ENCODE measurements at places on chromosomes 2 and 18.

- DNase-seq, result no peak
- no peaks in the 10 kb centered on the region for H3K4me1 ChIP-seq
- no peaks in the 10 kb centered on the region for H3K27me3 ChIP-seq
- no peak overlapping the region for H3K4me3 ChIP-seq
- H3K27ac ChIP-seq, result no peak overlapping the region
These were observed 1059.3 kb upstream of the GYPC start for GRCh38 chr2:125596612-125597011.

DNA sequence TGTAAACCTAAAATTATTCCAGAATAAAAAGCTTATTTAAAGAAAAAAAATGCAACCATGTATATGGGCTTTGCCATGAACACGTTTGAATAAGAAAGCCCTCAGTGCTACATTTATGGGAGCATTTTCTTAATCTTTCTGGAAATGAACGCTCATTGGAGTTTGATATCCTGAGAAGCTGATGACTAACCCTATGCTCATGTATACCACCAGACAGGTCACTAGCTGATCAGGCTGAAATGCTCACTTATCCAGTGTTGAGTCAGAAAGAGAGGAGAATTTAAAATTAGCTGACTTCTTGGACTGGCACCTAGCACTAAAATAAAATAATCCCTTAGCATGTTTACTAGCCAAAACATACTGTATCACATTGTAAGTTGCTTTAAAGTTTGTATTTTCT lies 254.9 kb upstream of the SIX3 start:
- DNase-seq, result no peak
- H3K27me3 ChIP-seq, result no peaks in the 10 kb centered on the region
- peaks cover 2% of the 10 kb centered on the region for H3K36me3 ChIP-seq
- peaks cover 7% of the 10 kb centered on the region for H3K4me1 ChIP-seq
- H3K27ac ChIP-seq, result no peak overlapping the region
- H3K4me3 ChIP-seq, result no peak overlapping the region

DNA sequence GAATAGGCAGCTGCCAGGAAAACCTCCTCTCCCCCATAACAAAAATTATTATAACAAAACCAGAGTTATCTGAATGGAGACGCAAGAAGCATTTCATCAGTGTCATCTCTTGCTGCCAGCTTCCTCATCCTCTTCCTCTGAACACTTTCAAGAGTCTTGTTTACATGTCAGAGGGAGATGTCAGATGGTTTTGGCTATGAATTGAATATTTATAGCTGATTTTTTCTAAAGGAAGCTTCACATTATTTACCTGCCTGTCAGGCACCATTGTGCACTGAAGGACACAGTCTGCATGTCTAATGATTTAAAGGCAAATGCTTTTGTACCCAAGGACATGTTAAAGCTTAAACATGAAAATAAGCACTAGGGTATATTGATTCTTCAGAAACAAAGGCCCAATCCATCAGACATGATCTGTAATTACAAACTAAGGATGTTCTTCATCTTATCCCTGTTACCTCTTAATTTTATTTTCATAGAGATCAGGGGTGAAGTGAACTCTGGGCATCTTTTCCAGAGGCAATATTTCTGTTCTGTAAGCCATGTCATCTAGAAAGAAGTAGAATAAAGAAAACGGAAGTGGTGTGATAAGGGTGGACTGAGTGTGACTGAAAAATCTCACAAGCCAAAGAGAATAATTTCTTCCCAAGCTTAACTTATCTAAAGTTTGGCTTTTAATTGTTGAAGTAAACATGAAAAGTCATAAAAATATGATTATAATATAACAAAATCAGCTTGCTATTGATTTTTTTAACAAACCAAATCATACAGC lies 168.7 kb downstream of the ANKRD44 start:
- no peaks in the 10 kb centered on the region for H3K27me3 ChIP-seq
- peak overlapping the region; percentile 36 for H3K4me3 ChIP-seq
- no peaks in the 10 kb centered on the region for H3K36me3 ChIP-seq
- peaks cover 51% of the 10 kb centered on the region for H3K4me1 ChIP-seq
- no peak for DNase-seq
- H3K27ac ChIP-seq, result peak overlapping the region; percentile 94

DNA sequence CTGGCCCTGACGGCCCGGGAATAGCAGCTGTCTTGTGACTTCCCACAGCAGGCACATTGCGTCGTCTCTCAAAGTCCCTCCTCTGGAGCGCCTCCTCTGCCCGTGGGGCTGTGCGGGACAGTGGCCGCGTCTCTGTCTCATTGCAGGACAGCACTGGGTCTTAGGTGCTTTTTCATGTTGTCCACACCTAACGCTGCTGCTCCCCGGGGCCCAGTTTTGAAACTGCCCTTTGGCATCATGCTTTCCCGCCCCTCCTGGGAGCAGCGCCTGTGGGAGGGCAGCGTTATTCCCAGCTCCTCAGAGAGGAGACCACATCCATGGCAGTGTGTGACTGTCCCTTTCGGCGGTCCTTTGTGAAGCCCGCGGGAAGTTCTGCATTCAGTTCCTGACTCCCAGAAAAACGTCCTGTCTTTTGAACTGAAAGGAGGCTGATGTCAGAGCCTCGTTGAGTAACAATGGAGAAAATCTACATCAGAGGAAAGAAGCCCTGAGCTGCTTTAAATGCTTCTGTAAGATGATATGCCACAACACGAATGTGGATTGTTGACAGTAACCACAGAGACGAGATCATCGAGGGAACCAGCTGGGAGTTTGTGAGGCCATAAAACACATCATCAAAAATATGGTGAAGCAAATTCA lies 226.0 kb downstream of the FAM210A start:
- DNase-seq, result no peak
- peaks cover 24% of the 10 kb centered on the region for H3K4me1 ChIP-seq
- H3K4me3 ChIP-seq, result no peak overlapping the region
- peaks cover 8% of the 10 kb centered on the region for H3K36me3 ChIP-seq

DNA sequence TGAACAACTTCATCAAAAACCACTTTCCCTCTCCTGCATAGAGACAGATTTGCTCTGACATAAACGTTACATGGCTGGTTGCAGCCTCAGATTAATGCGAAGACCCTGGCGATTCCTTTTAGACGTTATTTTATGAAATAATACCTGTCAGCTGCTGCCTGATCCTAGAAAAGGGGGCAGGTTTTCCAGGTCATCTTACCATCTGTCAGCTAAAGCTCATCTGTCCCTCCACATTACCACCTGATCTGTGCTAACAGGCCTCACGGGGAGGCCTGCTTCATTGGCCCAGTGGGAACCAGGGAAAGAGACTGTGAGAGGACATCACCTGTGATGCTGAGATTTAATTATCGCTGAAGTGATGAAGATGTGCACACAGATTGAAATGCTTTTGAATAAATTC lies 261.0 kb downstream of the ARHGAP15 start:
- no peaks in the 10 kb centered on the region for H3K27me3 ChIP-seq
- peaks cover 2% of the 10 kb centered on the region for H3K36me3 ChIP-seq
- peaks cover 34% of the 10 kb centered on the region for H3K4me1 ChIP-seq
- no peak overlapping the region for H3K4me3 ChIP-seq

DNA sequence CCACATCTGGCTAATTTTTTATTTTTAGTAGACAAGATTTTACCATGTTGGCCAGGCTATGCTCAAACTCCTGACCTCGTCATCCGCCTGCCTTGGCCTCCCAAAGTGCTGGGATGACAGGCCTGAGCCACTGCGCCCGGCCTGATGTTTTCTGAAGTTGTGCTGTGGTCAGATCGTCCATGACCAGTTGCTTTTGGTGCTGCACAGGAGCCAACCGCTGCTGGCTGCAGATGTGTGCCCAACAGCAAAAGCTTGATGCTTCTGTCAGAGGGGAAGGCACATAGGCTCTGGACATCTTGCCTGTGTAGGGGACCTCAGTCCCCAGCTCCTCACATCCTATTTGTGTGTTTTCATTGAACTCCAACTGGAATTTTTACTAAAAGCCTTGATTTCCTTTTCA lies 218.3 kb downstream of the AGAP1 start:
- no peak overlapping the region for H3K4me3 ChIP-seq
- peaks cover 14% of the 10 kb centered on the region for H3K4me1 ChIP-seq
- H3K27ac ChIP-seq, result no peak overlapping the region
- peaks cover 15% of the 10 kb centered on the region for H3K27me3 ChIP-seq
- no peaks in the 10 kb centered on the region for H3K36me3 ChIP-seq
- no peak for DNase-seq

GRCh38 chr2:170533156-170533555 lies 182.0 kb upstream of the SP5 start:
- DNase-seq, result no peak
- peaks cover 54% of the 10 kb centered on the region for H3K27me3 ChIP-seq
- H3K36me3 ChIP-seq, result no peaks in the 10 kb centered on the region
- H3K4me1 ChIP-seq, result no peaks in the 10 kb centered on the region

DNA sequence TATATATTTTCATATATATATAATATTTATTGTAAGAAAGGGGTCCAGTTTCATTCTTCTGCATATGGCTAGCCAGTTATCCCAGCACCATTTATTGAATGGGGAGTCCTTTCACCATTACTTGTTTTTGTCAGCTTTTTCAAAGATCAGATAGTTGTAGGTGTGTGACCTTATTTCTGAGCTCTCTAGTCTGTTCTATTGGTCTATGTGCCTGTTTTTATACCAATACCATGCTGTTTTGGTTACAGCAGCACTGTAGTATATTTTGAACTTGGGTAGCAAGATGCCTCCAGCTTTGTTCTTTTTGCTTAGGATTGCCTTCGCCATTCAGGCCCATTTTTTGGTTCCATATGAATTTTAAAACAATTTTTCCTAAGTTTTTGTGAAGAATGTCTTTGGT lies 320.1 kb downstream of the CDH2 start:
- no peak overlapping the region for H3K27ac ChIP-seq
- H3K4me3 ChIP-seq, result no peak overlapping the region
- H3K36me3 ChIP-seq, result no peaks in the 10 kb centered on the region
- no peaks in the 10 kb centered on the region for H3K4me1 ChIP-seq
- H3K27me3 ChIP-seq, result no peaks in the 10 kb centered on the region

GRCh38 chr2:118654945-118655344 lies 192.5 kb downstream of the EN1 start:
- H3K36me3 ChIP-seq, result no peaks in the 10 kb centered on the region
- no peak overlapping the region for H3K4me3 ChIP-seq
- H3K27ac ChIP-seq, result no peak overlapping the region
- no peaks in the 10 kb centered on the region for H3K4me1 ChIP-seq
- no peak for DNase-seq

GRCh38 chr2:58030771-58031170 lies 15.8 kb upstream of the VRK2 start:
- no peak overlapping the region for H3K27ac ChIP-seq
- H3K4me3 ChIP-seq, result no peak overlapping the region
- peaks cover 2% of the 10 kb centered on the region for H3K36me3 ChIP-seq

DNA sequence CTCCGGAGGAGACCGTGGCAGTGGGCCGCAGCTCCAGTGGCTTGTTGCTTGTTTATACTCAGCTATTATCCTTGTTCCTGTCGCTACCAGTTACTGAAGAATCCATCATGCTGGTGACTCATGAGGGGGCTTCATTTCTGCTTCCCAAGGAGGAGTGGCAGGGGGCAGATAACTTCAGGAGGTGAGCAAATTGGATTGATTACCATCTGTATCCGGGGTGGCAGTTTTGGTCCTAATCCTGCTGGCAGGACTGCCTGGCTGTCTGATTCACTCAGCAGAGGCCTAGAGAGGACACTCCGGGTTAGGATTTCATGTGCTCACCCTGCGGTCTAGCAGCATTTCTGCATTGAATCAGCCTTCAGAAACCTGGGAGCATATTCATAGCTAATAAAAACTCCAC lies 230.0 kb downstream of the ACTR3 start:
- H3K36me3 ChIP-seq, result no peaks in the 10 kb centered on the region
- no peak overlapping the region for H3K27ac ChIP-seq
- H3K4me3 ChIP-seq, result no peak overlapping the region
- peaks cover 43% of the 10 kb centered on the region for H3K27me3 ChIP-seq
- no peak for DNase-seq

DNA sequence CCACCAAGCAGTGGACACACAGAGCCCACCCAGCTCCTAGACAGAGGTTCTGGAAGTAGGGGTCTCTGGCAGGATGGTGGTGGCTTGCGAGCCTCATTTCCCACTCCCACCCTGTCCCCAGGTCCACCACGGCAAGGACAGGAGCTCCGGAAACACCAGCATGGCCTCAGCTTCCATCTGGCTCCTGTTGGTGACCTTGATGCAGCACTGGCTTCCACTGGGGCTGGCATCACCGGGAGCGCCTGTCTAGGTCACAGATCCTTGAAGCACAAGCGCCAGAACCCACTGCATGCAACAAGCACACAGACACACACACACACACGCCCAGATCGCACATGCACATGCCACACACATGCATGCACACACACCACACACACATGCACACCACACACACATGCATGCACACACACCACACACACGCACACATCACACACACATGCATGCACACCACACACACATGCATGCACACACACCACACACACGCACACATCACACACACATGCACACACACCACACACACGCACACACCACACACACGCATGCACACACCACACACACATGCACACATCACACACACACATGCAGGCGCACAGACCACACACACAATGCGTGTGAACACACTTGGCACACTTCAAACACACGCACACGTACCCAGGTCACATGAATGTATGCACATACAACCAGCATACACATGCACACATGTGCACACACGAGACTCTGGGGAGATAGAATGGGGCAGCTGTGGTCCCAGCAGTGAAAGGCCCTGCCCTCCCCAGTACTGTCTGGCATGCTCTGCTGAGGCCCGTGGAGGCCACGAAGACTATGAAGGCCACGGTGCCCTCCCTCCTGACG lies 63.7 kb downstream of the TWIST2 start:
- no peak overlapping the region for H3K27ac ChIP-seq
- H3K4me3 ChIP-seq, result no peak overlapping the region
- H3K27me3 ChIP-seq, result peaks cover 29% of the 10 kb centered on the region
- H3K4me1 ChIP-seq, result no peaks in the 10 kb centered on the region
- no peak for DNase-seq
- H3K36me3 ChIP-seq, result no peaks in the 10 kb centered on the region

DNA sequence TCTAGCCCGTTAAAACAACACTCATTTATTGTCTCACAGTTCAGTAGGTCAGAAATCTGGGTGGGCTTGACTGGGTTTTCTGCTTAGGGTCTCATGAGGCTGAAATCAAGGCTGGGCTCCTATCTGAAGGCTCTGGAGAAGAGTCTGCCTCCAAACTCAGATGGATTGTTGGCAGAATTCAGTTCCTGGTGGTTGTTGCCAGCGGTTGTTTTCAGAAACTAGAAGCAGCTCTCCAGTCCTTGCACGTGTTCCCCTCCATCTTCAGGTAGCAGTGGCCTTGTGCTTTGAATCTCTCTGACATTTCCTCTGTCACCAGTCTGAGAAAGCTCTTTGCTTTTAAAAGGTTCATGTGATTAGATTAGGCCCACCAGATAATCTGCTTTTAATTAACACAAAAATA lies 20.1 kb upstream of the FN1 start:
- no peak for DNase-seq
- H3K27ac ChIP-seq, result no peak overlapping the region
- H3K27me3 ChIP-seq, result peaks cover 19% of the 10 kb centered on the region
- H3K4me3 ChIP-seq, result no peak overlapping the region
- no peaks in the 10 kb centered on the region for H3K36me3 ChIP-seq
